CD4-positive, alpha-beta memory T cell (primary cell): ENCODE measurements at places on chromosomes 3 and 15.

DNA sequence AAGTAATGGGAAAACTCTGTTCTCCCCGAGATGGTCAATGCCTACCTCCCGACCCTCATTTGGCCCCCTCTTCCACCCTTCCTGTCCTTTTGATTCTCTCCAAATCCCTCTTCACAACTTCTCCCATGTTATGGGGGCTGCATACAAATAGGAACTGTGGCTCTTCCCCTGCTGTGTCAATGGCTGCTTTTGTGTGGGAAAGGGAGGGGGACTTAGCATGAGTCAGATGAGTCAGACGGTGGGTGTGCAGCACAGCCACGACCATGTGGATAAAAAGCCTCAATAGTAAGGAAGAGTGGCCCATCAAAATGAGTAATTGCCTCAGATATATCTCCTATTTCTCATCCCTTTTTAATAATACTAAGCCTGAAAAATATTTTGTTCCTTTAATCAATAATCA lies 31.9 kb downstream of the SPATA16 start:
- H3K4me1 ChIP-seq, result no peaks in the 10 kb centered on the region
- H3K4me3 ChIP-seq, result no peak overlapping the region
- no peak overlapping the region for H3K27ac ChIP-seq
- H3K27me3 ChIP-seq, result no peaks in the 10 kb centered on the region
- H3K36me3 ChIP-seq, result no peaks in the 10 kb centered on the region
- DNase-seq, result no peak

DNA sequence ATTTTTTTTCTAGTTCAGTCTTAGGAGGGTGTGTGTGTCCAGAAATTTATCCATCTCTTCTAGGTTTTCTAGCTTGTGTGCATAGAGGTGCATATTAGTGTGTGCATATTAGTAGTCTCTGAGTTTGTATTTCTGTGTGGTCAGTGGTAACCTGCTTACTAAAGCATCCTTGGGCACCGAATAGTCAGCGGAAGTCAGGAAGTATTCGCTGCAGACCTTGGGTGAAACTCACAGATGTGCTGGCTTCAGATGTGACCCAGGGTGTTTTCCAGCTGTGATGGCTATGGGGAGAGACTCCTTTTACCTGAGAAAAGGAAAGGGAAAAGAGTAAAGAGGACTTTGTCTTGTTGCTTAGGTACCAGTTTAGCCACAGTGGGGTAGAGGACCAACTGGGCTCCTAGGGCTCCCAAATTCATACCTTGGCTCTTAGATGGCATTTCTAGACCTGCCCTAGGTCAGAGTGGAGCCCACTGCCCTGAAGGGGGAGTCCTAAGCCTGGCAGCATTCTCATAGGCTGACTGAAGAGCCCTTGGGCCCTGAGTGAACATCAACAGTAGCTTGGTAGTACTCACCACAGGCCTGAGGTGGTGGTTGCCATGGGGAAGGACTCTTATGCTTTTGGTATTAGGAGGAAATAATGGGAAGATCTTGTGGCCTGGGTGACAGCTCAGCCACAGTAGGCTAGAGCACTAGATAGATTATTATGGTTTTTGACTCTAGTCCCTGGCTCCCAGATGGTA lies 286.0 kb upstream of the ZPLD1 start:
- H3K27ac ChIP-seq, result no peak overlapping the region
- no peaks in the 10 kb centered on the region for H3K36me3 ChIP-seq
- H3K4me3 ChIP-seq, result no peak overlapping the region
- DNase-seq, result no peak
- H3K27me3 ChIP-seq, result no peaks in the 10 kb centered on the region
- no peaks in the 10 kb centered on the region for H3K4me1 ChIP-seq

GRCh38 chr15:47801522-47801921 lies 84.2 kb downstream of the SEMA6D start:
- H3K27ac ChIP-seq, result no peak overlapping the region
- no peaks in the 10 kb centered on the region for H3K27me3 ChIP-seq
- no peak overlapping the region for H3K4me3 ChIP-seq
- no peaks in the 10 kb centered on the region for H3K4me1 ChIP-seq
- no peaks in the 10 kb centered on the region for H3K36me3 ChIP-seq

DNA sequence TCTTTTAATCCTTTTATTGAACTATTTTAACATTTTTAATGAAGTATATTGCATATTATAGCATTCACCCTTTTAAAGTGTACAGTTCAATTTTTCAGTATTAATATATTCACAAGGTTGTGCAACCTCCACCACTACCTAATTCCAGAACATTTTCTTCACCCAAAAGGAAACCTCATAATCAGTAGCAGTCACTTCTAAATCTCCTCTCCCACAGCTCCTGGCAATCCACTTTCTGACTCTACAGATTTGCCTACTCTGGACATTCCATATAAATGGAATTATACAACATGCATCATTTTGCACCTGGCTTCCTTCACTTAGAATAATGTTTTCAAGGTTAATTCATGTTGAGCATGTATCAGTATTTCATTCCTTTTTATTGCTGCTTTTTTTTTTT lies 55.0 kb upstream of the HRH1 start:
- no peaks in the 10 kb centered on the region for H3K27me3 ChIP-seq
- no peaks in the 10 kb centered on the region for H3K36me3 ChIP-seq
- peaks cover 12% of the 10 kb centered on the region for H3K4me1 ChIP-seq
- no peak for DNase-seq
- H3K4me3 ChIP-seq, result no peak overlapping the region
- no peak overlapping the region for H3K27ac ChIP-seq

- H3K27ac ChIP-seq, result no peak overlapping the region
- no peak overlapping the region for H3K4me3 ChIP-seq
- H3K4me1 ChIP-seq, result no peaks in the 10 kb centered on the region
- DNase-seq, result no peak
Observed at GRCh38 chr3:9831253-9831652, 12.6 kb downstream of the RPUSD3 start.
